ENCODE measurements at places on chromosomes 6 and 20.
A peak's percentile ranks its signal among the peaks of the same experiment; 100 is the strongest.

DNA sequence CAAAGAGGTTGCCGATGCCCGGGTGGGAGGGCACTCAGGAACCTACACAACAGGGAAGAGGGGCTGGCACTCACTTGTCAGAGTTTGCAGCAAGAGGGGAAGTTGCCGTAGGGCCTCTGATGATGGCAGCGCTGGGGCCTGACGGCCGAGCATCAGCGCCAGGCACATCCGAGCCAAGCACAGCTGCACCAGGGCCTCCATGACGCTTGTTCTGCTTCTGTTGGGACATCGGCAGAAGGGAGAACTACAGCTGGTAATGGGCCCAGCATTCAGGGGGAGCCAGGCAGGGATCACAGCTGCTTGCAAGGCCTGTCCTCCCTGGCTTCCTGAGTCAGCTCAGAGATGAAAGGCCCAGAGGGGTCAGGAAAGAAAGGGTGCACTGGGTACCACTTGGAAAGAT is 367.7 kb downstream of the CDH4 start:
- DNase-seq, result no peak

DNA sequence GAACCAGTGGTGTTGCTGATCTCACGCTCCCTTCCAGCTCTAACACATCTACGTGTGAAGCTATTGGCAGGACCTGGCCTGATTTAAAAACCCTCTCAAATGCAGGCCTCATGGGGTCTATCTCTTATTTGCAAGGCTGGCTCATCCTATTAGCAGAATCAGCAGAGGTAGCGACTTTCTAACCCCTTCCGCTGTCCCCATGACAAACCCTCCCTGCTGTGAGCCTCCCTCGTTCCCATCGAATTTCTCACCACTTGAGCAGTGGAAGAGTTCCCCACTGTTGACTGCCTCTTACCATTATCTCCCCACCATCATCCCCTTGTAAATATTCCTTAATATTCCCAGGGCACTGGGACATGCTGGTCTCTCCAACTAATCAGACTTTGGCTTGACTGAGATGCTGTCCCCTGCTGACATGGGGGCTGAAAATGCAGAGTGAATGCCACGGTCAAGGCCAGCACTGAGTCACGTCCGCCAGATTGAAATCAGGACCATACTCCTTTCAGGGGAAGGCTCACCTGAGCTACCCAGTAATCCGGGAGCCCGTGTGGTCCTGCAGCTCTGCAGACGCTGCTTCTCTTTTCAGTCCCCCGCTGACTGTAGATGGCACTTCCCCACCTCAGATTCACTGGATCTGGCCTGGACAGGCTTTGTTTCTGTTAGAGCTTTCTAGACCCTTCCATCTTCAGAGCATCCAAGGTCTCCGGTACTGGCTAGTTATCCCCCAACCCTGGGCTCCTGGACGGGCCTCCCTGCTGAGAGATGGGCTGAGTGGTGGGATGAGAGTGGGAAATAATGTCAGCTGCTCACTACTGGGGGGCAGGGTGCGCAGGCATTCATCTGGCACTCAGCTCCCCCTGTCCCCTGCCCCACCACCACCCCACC is 23.1 kb downstream of the AAR2 start:
- no peak for DNase-seq

GRCh38 chr20:42754706-42755105 is 435.0 kb downstream of the PTPRT start:
- DNase-seq, result no peak

- no peak for DNase-seq
Observed at GRCh38 chr6:1313384-1313766, 1.5 kb downstream of the FOXQ1 start.

GRCh38 chr6:76852776-76853175 is 610.5 kb downstream of the HTR1B start:
- no peak for DNase-seq

- DNase-seq, result no peak
Observed at GRCh38 chr20:21301940-21302663, 1.0 kb upstream of the XRN2 start.

- no peak for DNase-seq
Observed at GRCh38 chr6:165768961-165769360, 105.9 kb upstream of the PDE10A start.

DNA sequence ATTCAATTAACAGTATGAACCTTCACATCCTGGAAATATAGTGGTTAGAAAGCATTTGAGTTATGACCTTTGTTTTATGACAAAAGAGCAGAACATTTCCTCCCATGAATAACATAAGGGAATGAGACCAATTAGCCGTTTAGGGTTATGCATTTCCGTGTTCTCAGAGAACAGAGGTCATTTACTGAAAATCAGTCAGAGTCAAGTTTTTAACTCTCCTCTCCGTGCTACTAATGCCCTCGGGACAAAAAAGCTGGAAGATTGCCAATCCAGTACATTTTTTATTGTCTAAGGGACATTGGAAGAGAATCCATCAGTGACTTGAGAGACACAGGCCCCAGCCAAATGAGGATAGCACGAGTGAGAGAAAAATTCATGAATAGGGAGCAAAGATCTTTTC is 632.7 kb downstream of the RFPL4B start:
- no peak for DNase-seq

- no peak for DNase-seq
Observed at GRCh38 chr6:148599967-148600426, 146.8 kb upstream of the UST start.

- no peak for DNase-seq
Observed at GRCh38 chr6:143902827-143903226, 38.6 kb downstream of the ZC2HC1B start.

- no peak for DNase-seq
Observed at GRCh38 chr6:107576852-107577251, 86.9 kb downstream of the SOBP start.

- no peak for DNase-seq
Observed at GRCh38 chr6:108738684-108739416, 109.4 kb upstream of the ARMC2 start.

DNA sequence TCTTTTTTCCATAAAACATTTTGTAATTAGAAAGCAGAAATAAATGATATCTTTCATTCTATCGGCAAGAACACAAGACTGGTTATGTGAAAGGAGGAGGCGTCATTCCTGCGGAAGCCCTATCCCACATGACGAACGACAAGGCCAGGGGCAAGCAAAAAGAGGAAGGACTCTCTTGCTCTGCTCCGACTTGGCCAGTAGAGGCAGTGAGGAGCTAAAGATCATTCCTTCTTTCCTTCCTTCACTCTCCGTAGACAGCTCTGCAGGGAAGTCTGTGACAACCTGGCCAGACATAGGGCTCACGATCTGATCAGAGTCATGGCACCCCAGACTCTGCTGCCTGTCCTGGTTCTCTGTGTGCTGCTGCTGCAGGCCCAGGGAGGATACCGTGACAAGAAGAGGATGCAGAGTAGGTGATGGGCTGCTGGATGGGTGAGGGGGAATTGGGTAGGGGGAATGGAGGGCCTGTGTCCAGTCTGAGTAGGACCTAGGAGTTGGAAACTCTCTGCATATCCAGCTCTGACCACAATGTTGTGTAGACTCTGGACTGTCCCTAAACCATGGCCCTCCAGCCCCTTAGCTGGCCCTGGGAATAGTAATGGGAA is at the start of gene WFDC10A:
Gene WFDC10A (plus strand): TSS at position 244 of the 605 bp plus-strand sequence. CDS start 75 bp downstream, at position 319.
- peak; percentile 6 for DNase-seq

- no peak for DNase-seq
Observed at GRCh38 chr6:66478705-66479104, 771.7 kb upstream of the EYS start.

DNA sequence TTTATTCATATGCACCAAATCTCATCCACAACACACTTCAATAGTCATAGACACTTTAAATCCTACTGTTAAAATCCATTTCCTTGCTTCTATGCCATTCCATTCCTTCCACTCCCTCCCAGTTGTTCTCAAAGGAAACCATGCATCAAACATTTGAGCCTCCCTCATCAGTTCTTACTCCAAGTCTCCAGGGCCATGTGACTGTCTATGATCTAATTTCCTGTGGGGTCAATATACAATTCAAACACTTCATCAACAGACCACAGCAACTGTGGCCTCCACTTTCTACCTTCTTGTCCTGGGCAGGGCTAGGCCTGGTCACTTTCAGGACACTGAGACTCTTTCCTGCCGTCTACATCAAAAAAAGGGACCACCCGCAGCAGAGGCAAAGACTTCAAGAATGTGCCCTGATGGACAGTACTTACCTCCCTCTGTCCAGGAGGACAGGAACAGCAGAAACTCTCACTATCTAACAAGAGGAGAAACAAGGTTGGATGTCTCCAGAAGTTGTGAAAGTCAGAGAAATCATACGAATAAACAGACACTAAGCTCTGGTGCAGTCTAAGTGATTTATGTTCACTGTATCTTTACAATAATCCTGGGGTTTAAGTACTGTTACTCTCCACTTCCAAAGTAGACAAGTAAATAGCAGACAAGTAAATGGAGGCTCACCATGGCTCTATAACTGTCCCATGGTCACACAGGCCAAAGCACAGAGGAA is 160.2 kb downstream of the QRSL1 start:
- no peak for DNase-seq

DNA sequence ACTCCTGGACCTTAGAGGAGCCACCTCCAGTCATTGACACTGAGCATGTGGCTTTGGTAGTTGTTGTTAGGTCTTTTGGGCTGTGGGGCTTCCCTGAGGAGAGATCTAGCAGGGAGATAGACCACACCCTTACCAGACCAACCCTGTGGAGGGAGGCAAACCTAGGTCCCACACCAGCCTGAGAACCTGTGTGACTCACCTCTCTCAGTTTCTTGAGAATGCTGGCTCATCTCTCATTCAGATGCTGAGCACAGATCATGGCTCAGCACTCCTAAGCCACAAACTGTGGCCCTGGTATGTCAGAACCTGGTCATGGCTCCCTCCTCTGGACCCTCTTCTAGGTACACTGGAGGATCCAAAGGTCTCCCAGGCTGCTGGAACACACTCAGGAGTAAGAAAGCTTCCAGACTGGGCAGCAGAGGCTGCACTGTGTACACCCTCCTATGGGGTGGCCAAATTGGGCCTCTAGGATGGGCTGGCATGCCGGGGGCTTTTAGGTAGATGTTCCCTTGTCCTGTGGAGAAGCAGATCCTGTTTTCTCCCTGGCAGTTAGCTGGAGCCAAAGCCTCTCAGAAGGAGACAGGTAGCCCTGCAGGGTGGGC is 1294.5 kb downstream of the KHDRBS2 start:
- DNase-seq, result no peak

GRCh38 chr6:127812985-127813698 is 87.7 kb downstream of the THEMIS start:
- DNase-seq, result no peak

GRCh38 chr6:7960848-7961247 is 50.3 kb upstream of the TXNDC5 start:
- DNase-seq, result no peak

DNA sequence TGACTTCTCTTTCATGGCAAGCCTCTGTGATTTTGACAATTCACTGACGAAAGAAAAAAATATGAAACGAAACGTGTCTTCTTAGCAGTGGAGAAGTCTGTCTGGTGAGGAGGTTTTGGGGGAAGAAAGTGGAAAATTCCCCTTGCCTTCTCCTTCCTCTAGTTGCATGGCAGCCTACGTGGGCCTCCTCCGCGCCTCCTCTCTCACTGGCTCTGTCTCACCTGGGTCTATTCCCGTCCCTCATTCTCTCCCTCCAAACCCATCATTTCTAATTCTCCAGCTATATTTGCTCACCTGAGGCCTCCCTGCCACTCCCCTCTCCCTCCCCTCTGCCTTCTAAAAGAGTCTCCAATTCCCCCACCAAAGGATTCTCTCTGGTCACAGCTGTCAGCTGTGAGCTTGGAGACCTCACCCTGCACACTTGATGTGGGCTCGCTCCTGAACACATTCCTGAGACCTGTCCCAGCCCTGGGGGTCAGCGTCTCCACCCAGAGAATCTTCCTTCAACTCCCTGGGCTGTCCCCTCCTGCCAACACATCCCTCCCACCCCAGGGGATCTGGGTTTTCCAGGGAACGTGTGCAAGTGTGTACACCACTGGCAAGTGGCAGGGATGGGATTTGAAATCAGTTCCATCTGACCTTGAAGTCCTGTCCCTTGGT is 159.6 kb upstream of the PMEPA1 start:
- DNase-seq, result no peak

- no peak for DNase-seq
Observed at GRCh38 chr6:81491454-81492101, 260.9 kb downstream of the TENT5A start.

GRCh38 chr6:119022796-119023195 is 55.7 kb downstream of the FAM184A start:
- no peak for DNase-seq

- DNase-seq, result no peak
Observed at GRCh38 chr6:56532766-56533551, 109.7 kb downstream of the DST start.

DNA sequence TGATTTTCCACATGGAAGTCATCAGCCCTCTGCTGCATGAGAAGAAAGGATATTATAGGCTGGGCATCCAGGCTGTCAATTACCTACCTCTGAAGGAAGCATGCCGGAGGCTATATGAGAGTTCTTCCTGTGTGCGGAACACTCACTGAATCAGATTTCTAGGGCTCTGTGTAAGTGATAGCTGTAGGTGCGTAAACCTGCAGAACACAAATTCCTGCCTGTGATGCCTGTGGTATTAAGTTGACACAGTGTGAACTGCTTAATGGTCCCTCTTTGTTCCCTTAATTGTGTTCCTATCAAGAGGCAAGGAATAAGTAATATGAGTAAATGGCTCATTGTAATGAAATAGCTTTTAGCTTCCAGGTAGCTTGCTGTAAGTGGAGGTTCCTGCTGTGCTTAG is 103.3 kb downstream of the ANKS1A start:
- no peak for DNase-seq

GRCh38 chr6:26243752-26244151 is 121.2 kb upstream of the BTN3A2 start:
- no peak for DNase-seq

DNA sequence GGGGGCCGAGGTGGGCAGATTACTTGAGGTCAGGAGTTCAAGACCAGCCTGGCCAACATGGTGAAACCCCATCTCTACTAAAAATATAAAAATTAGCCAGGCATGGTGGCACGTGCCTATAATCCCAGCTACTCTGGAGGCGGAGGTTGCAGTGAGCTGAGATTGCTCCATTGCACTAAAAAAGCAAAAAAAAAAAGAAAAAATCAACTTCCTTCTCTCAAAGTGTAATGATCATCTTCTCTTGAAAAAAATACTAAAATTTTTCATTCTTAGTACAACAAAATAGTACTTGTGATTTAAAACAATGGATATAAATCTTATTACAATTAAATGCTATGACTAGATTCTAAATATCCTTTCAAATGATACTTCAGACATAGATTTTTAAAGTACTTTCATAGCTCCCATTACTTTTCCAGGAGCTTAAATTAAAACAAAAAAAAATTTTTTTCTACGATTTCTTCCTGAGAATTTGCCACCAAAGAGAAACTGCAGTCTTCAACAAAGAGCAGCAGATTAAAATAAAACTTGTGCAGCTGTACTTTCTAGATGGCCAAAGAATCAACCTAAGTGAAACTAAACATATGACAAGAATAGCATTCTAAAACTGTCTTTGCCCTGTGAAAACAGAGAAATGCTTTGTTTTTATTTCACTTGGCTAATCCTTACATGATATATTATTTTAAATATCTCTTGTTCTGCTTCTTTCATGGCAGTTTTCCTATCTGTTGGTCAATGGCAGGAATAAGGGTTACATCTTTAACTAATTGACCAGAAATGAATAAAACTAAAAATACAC is 75.2 kb downstream of the MAP3K5 start:
- no peak for DNase-seq

GRCh38 chr6:167474725-167475124 is 149.8 kb downstream of the TTLL2 start:
- no peak for DNase-seq
